HFF-Myc (cell line): ENCODE measurements at places on chromosomes 2 and 18.

GRCh38 chr2:216365518-216365917 is 6.8 kb downstream of the MARCHF4 start:
- DNase-seq: no peak

GRCh38 chr18:77985526-77986281 is 736.1 kb downstream of the GALR1 start:
- no peak for DNase-seq

DNA sequence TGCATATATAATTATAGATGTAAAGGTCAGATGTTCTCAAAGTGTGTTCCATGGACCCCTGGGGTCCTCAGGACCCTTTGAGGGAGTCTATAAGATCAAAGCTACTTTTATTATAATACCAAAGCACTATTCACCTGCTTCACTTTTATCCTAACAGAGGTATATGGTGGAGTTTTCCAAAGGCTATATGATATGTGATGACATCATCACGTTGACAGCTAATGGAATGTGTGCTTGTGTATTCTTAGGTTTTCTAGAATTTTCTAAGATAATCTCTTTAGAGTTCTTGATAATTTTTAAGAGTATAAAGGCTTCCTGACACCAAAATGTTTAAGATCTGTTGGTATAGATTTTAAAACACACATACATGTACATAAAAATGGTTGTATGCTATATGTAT is 10.4 kb upstream of the ALK start:
- no peak for DNase-seq

GRCh38 chr2:41709702-41710599 is 337.9 kb upstream of the PKDCC start:
- DNase-seq: no peak

- no peak for DNase-seq
Measured at GRCh38 chr2:8876628-8877027, 39.2 kb upstream of the KIDINS220 start.

- no peak for DNase-seq
Measured at GRCh38 chr2:181787310-181788048, 104.1 kb upstream of the ITPRID2 start.

DNA sequence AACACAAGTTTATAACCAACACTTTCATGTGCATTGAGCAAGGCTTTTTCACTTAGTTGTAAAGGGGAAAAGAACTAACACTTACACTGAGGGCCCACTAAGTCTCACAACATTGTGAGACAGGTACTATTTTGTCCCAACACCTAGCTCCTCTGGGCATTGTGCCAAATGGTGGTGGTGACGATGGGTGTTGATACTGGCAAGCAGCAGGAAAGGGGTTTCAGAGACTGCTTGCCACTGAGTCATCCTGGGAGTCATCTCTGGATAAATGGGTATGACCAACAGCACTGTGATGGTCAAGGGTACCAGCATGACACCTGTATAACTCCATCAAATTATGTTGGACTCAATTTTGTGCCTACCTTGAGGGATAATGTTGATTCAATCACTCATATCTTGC is 138.8 kb upstream of the ITGA6 start:
- no peak for DNase-seq

GRCh38 chr2:80303909-80304837 is at the start of gene LRRTM1:
TSS of gene LRRTM1 (minus strand) at chr2:80304752. CDS start at chr2:80303819, 933 bp downstream.
- DNase-seq: no peak

DNA sequence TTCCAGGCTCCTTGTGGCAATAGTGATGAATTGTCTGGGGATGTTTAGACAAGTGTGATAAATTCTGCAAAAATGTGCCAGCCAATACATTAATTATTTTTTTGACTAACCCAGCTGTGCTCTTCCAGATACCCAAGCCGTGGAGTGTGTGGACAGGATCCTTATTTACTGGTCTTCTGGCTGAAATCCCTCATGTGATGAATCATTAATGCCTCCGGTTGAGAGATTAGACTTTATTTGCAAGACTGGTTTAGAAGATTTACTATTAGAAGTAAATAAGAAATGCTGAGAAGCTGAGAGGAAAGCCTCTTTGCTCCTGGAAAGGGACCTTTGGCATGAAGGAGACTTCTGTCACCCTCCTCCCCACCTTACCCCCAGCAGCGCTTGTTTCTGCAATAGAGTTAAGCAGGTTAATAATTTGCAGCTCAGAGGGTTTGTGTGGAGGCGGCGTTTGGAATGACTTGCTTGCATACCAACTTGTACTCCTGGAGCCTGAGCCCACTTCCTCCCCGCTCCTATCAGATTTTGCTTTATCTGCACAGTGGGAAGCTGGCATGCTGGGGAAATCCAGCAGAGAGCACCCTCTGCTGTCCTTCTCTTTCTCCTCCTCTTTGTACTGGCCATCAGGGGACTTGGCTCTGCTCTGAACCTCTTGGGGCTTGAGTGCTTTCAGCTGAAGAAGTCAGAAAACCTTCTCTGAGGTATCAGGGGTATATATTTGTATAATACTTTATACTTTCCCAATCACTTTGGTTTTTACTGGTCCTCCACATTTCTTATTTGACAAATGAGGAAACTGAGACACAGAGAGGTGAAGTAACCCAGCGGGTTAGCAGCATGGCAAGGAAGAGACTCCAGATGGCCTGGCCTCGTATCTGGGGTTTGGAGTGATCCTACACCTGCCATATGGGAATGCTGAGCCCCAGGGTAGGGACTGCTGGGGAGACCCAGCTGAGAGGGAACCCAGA is 16.3 kb downstream of the SLC3A1 start:
- DNase-seq: peak; percentile 45
